NCI-H774 (cell line): ENCODE measurements at places on chromosomes 3 and 15.

GRCh38 chr3:123778991-123779622, 105.0 kb downstream of the MYLK start:
- no peak for DNase-seq

GRCh38 chr3:182028081-182028480, 316.4 kb downstream of the SOX2 start:
- DNase-seq = no peak

- no peak for DNase-seq
Observed at GRCh38 chr3:149977386-149977785, 6.7 kb upstream of the PFN2 start.

GRCh38 chr3:152229692-152230091, 39.0 kb upstream of the MBNL1 start:
- no peak for DNase-seq

- DNase-seq = no peak
Observed at GRCh38 chr3:38755130-38755529, 60.9 kb downstream of the SCN10A start.

DNA sequence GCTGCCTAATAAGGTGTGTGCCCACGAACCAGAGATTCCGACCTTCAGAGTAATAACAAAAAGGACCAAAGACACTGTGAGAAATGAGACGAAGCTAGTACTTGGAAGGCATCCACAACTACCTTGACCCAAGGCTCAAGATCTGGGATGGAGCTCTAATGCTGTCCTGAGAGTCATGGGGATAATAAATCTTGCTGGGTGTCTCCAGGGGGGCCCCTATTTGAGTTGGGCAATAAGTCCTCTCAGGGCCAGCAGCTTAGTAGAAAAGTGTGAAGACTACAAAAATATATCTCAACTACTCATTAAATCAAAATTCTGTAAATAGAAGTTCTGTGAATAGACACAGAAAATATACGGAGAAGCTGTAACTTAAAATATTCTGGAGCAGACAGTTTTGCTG, 2.9 kb upstream of the NDN start:
- DNase-seq = no peak

GRCh38 chr3:100189444-100189964, 71.3 kb upstream of the TBC1D23 start:
- no peak for DNase-seq

DNA sequence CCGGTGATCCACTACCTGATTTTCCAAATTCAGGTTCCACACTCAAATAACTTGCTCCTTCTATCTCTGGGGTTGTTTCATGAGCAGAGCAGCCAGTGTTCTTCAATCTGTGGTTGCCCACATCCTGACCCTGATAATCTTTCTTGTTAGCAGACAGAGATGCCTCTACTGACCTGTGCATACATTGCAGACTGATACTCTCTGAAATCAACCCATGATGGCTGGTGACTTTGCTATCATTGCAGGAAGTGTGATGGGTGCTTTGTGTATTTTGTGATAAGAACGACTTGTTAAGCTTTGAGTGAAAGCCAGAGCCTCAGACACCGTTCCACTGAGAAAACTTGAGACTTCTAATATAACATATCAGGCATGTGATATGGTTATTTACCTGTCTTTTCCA, 39.9 kb downstream of the GATM start:
- DNase-seq = no peak

DNA sequence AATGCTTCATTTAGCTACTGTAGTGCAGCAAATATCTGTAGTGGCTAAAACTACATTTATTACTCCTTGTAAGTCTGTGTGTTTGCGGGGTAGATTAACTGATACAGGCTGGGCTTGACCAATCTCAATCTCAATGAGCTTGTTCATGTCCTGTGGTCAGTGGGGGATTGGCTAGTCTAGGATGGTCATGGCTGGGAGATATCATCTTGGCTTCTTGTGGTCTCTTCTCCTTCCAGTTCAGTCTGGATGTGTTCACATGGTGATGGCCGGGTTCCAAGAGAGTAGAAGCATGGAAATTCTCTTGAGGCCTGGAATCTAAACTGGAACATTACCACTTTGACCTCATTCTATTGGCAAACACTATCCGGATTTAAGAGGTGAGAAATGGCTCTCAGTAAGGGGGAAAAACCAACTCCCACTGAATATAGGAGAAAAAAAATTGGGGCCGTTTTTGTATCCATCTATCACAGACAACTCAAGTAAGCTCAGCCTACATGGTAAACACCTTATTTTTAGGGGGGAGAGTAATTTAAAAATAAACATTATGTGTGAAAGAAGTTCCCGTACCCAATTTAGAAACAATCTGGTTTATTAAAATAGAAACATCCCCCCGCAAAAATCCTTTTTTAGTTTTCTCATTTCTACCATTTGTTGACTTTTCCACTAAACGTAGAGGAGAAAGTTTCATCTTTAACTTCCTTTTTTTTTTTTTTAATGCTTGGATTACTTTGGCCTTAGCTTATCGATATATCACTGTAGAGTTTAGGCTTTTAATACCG, 284.9 kb upstream of the TBC1D5 start:
- DNase-seq = no peak

- no peak for DNase-seq
Observed at GRCh38 chr15:61989667-61990066, 70.6 kb downstream of the VPS13C start.

GRCh38 chr3:59783468-59783988, 733.7 kb upstream of the CFAP20DC start:
- no peak for DNase-seq

DNA sequence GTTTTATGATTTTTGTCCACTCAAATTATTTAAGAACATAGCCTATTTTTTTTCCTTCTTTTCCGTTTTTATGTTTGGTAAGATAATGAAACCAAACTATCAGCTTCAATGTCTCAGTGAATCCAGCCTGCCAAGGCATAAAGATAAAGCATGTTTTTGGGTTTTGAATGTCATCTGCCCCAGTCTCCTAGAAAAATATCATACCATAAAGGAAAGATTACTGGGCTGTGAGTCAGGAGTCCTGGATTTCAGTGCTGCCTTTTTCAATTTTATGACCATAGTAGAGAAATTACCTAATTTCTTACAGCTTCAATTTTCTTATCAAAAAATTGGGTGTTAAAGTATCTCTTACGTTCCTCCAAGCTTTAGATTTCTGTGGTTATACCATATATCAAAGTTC, 87.5 kb downstream of the GAP43 start:
- DNase-seq = no peak

- DNase-seq = no peak
Observed at GRCh38 chr3:52034651-52035050, 21.7 kb downstream of the DUSP7 start.

- no peak for DNase-seq
Observed at GRCh38 chr3:141049681-141050080, 1.5 kb upstream of the SPSB4 start.

DNA sequence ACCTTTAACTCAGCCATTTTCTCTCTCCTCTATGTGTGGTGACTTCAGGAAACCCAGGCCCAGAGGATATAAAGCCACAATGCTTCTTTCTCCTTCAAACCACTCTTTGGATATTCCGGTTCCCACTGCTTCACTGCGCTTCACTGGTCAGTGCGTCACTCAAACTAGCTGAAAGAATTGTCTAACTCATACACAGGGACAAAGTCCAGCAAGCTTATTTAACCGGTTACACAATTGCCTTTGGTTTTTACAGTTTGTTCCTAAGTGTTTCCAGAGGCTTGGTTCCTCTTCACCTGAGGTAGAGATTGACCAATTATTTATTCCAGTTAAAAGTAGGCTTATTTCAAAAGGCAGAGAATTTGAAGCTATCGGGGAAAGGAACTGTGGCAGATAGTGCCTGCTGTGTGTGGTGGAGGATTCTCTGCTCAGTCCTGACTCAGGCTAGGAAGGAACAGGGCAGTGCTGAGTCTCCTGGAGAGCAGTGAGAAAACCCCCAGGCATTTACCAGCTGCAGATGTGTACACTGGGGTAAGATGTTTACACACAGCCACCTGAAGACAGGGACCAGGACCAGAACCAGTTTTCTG, at the start of gene HGD:
Gene HGD, minus strand, starts transcription at position 145 of the 587 bp plus-strand sequence. Its CDS starts 128 bp downstream, at position 17.
- no peak for DNase-seq

DNA sequence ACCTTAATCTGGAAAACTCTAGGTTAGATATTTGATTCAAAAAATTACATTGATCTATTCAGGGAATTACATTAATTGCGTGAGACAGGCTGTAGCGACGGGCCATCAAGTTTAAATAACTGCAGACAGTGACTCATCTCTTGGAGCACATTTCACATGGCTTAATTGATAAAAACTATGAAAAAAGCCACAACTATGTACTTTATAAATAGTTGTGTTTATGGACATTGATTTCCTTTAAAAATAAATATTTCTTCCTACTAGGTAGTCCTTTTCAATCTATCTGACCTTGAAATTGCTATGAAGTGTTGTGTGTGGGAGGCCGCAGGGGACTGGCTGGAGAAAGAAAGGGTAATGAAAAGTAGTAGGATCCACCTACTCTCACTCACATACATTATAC, 157.8 kb downstream of the IL1RAP start:
- no peak for DNase-seq

DNA sequence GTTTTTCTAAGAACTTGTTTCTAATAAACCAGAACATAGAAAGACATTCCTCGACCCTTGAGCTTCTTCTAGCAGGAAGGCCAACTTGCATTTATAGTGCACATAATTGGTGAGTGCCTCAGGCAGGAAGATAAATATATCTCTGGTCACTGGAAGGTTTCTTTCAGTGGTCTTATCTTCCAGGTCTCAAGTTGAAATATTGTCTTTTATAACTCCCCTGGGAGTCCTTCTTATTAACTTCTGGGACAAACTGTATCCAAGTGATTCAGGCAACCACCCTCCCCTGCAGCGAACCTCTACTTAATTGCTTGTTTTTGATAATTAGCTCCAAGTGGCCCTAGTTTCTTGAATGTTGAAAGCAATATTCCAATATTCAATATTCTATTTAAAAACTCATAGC, 346.8 kb upstream of the GOLIM4 start:
- no peak for DNase-seq

DNA sequence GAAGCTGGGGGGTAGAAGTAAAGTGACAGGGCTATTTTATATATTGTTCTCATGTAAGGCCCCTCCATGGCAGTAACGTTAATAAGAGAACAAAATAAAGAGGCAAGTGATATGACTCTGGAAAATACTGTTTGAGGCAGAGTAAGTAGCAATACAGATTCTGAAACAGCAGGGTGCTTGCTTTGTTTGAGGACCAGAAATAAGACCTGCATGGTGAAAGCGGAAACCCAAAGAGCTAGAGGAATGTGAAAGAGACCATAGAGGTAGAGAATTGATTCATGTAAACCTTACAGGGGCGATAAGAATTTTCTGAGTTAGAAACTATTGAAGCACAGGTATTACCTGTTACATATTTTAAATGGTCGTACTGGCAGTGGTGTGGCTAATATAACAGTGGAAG, 1517.1 kb downstream of the SI start:
- DNase-seq = no peak

DNA sequence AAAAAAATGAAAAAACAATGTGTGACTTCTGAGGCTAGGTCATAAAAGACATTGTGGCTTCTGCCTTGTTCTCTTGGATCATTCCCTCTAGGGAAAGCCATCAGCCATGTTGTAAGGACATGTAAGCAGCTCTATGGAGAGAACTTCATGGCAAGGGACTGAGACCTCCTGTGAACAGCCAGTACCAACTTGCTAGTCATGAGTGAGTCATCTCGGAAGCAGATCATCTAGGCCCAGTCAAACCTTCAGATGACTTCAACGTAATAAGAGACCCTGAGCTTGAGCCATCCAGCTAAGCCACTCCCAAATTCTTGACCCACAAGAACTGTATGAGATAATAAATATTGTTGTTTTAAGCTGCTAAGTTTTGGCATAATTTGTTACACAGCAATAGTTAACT, 4.9 kb downstream of the MON1A start:
- no peak for DNase-seq

DNA sequence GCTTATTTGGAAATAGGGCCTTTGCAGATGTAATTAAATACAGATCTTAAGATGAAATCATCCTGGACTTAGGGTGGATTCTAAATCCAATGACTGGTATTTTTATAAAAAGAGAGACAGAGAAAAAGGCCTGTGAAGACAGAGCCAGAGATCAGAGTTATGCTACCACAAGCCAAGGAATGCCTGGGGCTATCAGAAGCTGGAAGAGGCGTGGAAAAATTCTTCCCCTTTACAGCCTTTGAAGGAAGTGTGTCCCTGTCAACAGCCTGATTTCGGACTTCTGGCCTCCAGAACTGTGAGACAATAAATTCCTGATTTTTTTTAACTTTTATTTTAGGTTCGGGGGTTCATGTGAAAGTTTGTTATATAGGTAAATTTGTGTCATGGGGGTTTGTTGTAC, 154.1 kb upstream of the CADPS start:
- DNase-seq = no peak

- DNase-seq = no peak
Observed at GRCh38 chr15:41396111-41396510, 6.2 kb downstream of the NDUFAF1 start.

DNA sequence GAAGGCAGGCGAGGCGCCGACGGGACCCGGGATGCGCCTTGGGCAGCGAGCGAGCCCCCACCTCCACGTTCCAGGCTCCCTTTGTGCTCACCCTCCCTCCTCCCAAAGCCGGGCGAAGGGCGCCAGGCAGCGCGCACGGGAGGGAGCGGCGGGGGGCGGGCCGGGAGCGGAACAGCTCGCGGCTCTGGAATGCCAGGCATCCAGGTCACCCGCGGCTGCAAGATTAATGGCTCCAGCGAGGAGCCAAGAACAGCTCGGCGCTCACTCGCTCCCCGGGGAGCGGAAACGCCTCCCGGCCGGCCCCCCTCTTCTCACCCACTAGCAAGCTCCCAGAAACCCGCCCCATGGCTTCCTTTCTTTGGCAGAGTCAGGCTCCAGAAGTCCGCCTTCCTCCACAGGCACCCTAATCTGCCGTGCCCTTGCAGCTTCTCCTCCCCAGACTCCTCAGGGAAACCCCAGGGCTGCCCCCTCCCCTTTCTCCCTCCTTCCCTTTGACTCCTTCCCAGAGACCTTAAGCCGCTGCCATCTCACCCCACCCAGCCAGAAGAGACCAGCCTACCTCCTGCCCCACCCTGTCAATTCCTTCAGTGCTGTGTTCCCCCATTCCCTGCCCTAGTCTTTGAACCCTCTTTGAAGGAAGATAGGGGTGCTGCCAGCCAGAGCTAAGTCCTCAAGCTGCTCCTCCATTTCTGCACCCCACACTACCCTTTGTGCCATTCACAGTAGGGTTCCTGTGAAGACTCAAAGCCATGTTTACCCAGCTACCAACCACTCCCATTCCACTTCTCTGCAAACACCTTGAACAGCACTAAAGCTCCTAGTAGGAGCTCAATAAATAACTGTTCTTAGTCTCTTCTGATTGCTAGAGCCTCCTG, 9.9 kb downstream of the AMOTL2 start:
- no peak for DNase-seq
